ENCODE measurements at places on chromosomes 7 and 10.

GRCh38 chr7:37056234-37056912 is 332.1 kb upstream of the AOAH start:
- DNase-seq: no peak

- no peak for DNase-seq
Observed at GRCh38 chr7:33590916-33591315, 314.4 kb upstream of the BMPER start.

DNA sequence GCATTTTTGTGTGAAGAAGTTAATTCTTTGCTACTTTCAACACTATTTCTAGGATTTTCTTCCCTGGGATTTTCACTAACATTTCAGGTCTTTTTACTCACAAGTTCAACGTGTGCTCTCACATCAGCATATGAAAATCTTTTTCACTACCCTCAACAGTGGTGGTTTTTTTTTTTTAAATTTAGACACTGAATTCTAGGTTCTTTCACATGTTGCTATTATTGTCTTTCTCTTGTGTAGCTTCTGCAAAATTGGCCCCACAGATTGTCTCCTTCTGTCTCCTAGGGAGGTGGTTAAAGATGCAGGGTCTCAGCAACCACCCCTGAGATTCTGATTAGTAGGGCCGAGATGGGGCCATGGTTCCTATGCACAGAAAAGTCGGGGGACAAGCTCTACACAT is 165.0 kb upstream of the GPR26 start:
- DNase-seq: no peak

GRCh38 chr10:5596611-5597341 is 69.6 kb downstream of the ASB13 start:
- no peak for DNase-seq

GRCh38 chr10:34236931-34237330 is 578.2 kb downstream of the PARD3 start:
- DNase-seq: no peak

DNA sequence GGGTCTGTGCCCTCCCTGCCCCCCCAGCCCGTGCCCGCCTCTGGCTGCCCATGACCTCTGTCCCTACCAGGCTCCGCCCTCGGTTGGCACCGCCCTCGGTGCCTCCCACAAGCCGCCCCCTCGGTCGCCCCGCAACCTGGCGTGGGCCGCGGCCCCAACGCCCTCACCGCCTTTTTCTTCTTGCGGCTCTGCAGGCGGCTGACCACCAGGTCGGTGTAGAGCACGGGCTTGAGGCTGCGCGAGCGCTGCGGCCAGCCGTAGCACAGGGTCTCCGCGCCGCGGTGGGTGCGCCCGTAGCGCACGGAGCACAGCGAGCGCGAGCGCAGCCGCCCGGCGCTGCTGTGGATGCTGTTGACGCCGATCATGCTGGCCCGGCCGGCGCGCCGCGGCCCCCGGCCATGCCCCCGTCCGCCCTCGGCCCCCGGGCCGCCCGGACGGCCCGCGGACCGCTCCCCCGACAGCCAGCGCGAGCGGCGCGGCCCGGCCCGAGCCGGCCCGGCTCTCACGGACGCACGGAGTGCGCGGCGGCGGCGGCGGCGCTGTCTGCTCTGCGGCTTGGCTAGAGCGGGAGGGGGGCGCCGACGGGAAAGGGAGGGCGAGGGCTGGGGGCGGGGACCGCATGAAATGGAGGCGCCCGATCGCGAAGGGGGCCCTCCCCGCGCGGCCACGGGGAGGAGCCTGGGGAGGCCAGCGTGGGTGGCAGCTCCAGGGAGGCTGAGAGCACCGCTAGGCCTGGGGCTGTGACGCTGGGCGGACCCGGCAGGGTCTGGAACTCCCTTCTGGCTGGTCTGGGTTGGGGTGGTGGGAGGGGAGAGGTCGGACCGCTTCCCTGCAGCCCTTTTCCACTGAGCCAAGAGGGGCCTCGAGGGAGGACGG is 9.6 kb downstream of the PSD start:
- DNase-seq: no peak

GRCh38 chr10:5816170-5816569 is 2.9 kb upstream of the GDI2 start:
- no peak for DNase-seq

DNA sequence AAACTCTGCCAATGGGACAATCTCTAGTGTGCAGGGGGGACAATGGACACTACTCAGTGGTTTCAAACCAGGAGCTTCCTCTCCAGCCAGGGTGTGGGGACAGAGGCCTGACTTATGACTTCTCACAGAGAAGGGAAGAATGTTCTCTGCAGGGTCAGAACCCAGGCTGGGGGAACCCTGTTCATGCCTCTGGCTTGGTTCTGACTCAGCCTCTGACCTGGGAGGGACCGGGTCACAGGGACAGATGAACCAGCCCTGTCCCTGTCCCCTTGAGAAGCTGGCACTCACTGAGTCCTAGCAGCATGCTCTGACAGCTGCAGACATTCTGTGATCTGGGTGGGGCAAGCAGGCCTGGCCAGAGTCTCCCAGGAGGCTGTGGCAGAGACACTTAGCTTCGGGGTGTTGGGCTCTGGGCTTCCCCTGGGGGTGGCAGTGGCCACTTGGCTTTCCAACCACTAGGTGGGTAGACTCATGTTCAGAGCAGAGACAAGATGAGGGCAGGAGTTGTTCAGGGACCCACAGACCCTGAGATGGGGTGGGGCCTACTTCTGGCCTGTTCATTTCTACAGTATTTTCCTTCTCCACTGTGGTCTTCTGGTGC is 13.6 kb downstream of the TSPAN15 start:
- DNase-seq: no peak

- no peak for DNase-seq
Observed at GRCh38 chr10:48333856-48334255, 27.4 kb downstream of the MAPK8 start.

DNA sequence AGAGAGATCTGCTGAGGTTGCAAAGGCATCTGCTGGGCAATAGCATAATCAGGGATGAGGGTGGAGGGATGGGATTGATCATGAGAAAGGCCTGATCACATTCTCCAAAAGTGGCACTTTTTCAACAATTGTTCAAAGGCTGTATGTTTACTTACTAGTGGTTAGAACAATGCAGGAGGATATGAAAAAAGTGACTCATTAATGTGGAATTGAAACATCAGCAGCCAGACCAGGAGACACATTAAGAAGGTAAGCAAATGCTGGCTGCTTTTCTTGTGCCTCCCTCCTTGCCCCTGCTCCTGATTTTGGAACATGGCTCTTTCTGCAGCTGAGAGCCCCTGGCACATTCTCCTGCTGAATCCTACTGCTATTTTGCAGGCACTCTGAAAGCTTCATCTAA is 63.5 kb downstream of the FAM204A start:
- no peak for DNase-seq

GRCh38 chr7:36682102-36682501 is 42.2 kb downstream of the AOAH start:
- DNase-seq: no peak

GRCh38 chr10:78420946-78421735 is 387.5 kb downstream of the RPS24 start:
- no peak for DNase-seq

DNA sequence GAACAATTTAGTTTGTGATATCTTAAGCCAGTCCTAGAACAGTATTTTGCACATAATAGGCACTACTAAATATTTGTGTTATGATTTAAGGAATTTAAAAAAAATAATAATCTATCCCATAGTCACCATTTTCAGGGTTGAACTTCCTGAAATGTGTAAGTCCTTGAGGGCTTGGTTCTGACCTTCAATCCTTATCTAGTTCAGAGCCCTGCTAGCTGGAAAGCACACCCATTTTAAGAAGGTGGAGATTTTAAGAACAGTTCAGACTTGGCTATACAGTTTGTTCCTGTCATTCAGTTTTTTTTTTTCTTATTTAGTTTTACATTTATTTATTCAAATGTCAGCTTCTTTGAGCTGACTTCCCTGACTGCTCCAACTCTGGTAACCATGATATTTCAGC is 183.4 kb upstream of the MAGI2 start:
- no peak for DNase-seq

- no peak for DNase-seq
Observed at GRCh38 chr7:73890555-73891147, 29.7 kb downstream of the TMEM270 start.

GRCh38 chr10:72075376-72076115 is 12.8 kb downstream of the SPOCK2 start:
- DNase-seq: no peak

- no peak for DNase-seq
Observed at GRCh38 chr10:16848562-16849154, 31.4 kb upstream of the RSU1 start.

DNA sequence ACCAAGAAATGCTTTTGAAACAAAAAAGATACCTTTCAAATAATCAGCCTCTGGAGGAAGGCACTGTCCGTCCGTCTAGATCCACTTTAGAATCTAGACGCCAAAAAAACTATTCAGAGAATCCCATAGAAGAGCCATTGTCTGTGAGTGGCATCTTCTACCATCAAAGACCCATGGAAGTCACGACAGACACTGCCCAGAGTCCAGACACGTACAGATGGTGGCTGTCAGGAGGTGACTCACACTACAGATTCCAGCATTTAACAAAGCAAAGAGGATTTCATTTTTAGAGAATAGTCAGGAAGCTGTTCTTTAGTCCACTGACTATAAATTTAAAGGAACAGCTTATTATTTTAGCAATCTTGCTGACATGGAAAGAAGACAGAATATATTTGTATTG is 11.7 kb downstream of the C1QL3 start:
- DNase-seq: peak; percentile 6

GRCh38 chr10:59905731-59906416 is 482 bp downstream of the CCDC6 start:
- no peak for DNase-seq

GRCh38 chr7:3673524-3673923 is 372.5 kb downstream of the SDK1 start:
- no peak for DNase-seq

GRCh38 chr10:117609796-117610170 is 67.2 kb downstream of the EMX2 start:
- DNase-seq: no peak

GRCh38 chr10:129497013-129497412 is 30.0 kb downstream of the MGMT start:
- DNase-seq: no peak

DNA sequence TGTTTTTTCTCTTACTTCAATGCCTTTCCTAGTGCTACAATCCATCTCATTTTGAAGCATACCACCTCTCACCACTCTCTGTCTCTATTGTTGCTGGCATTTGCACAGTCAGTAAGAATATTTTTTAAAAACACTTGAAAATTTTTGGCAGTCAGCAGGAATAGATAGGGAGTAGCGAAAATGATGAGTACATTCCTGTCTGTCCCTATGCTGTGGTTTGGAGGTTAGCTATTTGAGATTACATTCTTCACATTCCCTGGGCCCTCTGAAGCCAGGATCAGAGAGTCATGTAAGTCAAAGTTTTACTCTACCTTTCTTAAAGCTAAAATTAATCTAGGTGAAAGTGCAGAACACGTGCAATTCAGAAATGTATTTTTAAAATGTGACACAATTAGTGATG is 53.0 kb upstream of the MAGI2 start:
- peak; percentile 24 for DNase-seq

- no peak for DNase-seq
Observed at GRCh38 chr7:27100694-27101170, 1.8 kb downstream of the HOXA2 start.

- DNase-seq: no peak
Observed at GRCh38 chr10:47449102-47449978, 34.6 kb downstream of the ANXA8 start.

DNA sequence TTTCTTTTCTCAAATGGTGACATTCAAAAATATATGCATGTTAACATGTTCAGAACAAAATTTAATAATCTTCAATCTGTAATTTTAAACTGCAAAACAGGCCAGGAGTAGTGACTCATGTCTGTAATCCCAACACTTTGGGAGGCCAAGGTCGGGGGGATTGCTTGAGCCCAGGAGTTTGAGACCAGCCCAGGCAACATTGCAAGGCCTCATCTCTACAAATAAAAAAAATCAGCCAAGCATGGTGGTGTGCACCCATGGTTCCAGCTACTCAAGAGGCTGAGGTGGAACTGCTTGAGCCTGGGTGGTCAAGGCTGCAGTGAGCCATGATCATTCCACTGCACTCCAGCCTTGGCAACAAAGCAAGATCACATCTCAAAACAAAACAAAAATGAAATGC is 394.3 kb downstream of the PARD3 start:
- no peak for DNase-seq

DNA sequence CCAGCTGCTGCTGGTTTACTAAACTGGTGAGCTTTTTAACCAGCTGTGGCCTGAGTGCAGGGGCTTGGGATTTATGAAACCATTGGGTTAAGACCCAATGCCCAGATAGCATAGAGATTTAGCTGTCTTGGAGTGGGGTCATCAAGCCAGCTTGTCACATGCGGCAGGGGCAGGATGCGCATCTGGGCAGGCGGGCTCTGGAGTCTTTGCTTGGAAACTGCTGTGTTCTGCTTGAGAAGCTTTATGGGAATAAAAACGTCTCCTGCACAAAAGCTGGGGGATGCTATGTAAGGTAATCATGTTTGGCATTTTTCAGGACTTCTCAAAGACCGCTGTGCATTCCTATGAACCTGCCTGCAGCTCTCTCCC is 136.3 kb downstream of the MAPK8 start:
- no peak for DNase-seq

DNA sequence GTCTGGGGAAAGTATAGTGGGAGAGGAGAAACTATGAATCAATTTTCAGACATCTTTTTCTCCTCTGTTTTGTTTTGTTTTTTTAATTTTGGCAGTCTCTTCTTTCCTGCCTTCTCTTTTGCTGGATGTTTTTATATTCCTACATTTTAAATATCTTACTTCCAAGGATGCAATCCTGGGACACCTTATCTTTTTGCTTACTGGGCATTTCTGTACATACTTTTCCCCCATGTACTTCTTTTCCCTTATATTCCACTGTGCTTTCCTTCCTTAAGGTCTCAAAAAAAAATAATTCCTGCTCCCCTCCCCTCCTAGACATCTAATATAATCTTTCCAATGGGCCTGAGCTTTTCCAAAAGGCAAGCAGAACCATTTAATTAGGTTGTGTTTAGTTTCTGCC is 701.1 kb downstream of the NRG3 start:
- no peak for DNase-seq

GRCh38 chr10:62112300-62112699 is 156.3 kb downstream of the RTKN2 start:
- DNase-seq: no peak

DNA sequence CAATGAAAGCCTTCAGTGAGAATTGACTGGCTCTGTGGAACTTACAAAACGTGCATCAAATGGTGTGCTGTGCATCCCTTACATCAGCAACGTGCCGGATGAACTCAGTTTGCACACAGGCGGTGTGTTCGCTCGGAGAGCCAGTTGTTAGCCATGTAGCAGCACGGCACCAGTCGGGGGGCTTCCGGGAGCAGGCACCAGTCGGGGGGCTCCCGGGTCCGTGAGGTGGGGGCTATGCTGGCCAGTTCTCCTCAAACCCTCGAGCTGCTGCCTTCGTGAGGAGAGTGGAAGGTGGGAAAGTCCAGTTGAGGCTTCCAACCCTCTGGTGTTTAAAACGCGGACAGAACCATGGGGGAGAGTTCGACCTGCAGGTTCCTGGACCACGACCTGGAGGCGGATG is 34.9 kb upstream of the UTF1 start:
- DNase-seq: no peak

Measured in GM04503 (cell line).